ENCODE measurements at places on chromosomes 5 and 9.

GRCh38 chr9:90057361-90057760 lies 452.5 kb downstream of the GADD45G start:
- DNase-seq = no peak

DNA sequence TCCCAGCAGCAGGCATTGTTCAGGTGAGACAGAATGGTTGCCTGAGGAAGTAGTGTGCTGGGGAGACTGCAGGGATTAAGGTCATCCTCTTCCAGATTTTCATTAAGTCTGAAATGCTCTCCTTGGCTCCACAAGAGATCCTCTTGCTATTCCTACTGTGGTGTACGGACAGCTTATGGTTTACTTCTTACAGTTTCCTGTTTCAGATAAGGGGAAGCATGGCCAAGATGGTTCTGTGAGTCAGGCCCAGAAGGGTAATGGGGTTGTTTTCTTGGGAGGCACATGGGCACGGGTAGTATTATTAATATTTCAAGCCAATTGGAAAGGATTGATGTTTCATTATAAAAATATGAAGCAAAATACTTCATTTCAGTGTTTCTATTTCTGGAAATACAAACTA lies 42.9 kb downstream of the GLRX start:
- DNase-seq = no peak

GRCh38 chr5:171871711-171872110 lies 86.1 kb downstream of the SMIM23 start:
- DNase-seq = no peak

DNA sequence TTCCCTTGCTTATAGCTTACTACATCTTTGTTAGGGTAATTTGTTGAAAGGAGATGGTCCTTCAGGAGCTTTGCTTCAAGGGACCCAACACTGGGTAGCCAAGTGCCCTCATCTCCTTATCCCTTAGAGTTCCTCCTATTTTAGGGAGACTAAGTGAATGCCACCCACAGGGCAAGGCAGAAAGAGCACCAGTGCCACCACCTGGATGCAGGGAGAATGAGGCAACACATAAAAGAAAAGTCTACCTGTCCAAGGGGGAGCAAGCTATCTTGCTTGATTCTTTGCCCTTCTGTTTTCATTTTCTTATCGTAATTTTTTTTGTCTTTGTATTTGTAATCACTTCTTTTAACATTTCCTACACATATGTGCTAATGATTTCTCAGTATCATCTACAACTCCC lies 205.5 kb downstream of the NPR3 start:
- no peak for DNase-seq

DNA sequence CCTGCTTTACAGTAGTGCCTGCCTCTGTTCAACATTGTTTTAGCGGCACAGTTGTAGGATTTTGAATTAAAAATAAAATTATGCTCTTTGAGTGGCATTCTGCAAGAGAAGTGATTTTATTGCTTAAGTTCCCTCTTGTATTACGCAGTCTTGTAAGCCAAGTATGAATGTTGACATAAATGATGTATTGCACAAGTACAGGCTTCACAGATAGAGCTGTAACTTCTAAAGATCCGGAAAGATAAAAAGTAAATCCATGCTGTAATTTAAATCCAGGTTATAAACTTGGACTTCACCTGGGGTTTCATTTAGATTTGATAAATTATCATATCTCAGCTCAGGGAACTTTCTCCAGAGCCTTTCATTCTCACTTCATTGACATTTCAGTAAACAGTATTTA lies 1114.7 kb downstream of the PTPRD start:
- no peak for DNase-seq

GRCh38 chr5:38835887-38836286 lies 9.9 kb upstream of the OSMR start:
- DNase-seq = no peak

GRCh38 chr9:27053369-27054022 lies 48.0 kb upstream of the LRRC19 start:
- DNase-seq = no peak
